Heart left ventricle (tissue), 16 donors: ENCODE measurements at places on chromosomes 2 and 18. TPM values are rescaled to one million over a fixed set of nuclear protein-coding genes. Genes with fewer than 3 reads are reported as not detected.

- H3K36me3 ChIP-seq = no peaks in the 10 kb centered on the region
- no peak overlapping the region for H3K4me3 ChIP-seq
- no peaks in the 10 kb centered on the region for H3K27me3 ChIP-seq
- DNase-seq = no peak
- no peak overlapping the region for H3K27ac ChIP-seq
- H3K4me1 ChIP-seq = peaks cover 6% of the 10 kb centered on the region
These were observed 370.9 kb upstream of the ZEB2 start for GRCh38 chr2:144890828-144891227.

- no peak for DNase-seq
- H3K27me3 ChIP-seq = peaks cover 6% of the 10 kb centered on the region
- no peak overlapping the region for H3K27ac ChIP-seq
- H3K4me1 ChIP-seq = peaks cover 2% of the 10 kb centered on the region
These were observed 14.2 kb upstream of the SPATA3 start for GRCh38 chr2:230981704-230982103.

GRCh38 chr18:52730972-52731619 is 391.1 kb downstream of the DCC start:
- H3K27ac ChIP-seq = no peak overlapping the region
- no peaks in the 10 kb centered on the region for H3K36me3 ChIP-seq

- no peak overlapping the region for H3K27ac ChIP-seq
- H3K4me3 ChIP-seq = no peak overlapping the region
- DNase-seq = no peak
- H3K27me3 ChIP-seq = no peaks in the 10 kb centered on the region
These were observed 277.3 kb downstream of the MBD5 start for GRCh38 chr2:148298196-148298595.

DNA sequence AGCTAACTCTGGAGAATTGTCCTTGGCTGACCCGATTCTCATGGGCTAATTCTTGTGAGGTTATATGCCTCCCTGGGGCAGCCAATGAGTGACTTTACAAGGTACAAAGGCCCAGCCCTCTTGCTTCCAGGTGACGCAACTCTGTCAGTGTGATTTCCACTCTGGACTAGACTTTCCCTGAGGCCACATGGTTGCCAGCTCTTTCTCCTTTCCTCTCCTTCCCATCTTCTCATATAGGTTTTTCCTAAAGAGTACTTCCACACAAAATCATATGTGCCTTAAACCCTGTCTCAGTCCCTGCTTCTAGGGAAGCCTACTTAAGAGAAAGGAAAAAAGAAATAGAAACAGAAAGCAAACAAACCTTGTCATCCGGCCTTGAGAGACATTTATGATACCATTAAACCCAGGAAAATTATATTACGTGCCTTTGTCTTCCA is 226.2 kb upstream of the ZSWIM2 start:
- no peaks in the 10 kb centered on the region for H3K36me3 ChIP-seq
- peaks cover 6% of the 10 kb centered on the region for H3K4me1 ChIP-seq
- peak; percentile 46 for DNase-seq
- peak overlapping the region; percentile 10 for H3K27ac ChIP-seq
- no peak overlapping the region for H3K4me3 ChIP-seq

GRCh38 chr2:239015901-239016675 is 168.2 kb downstream of the TWIST2 start:
- no peaks in the 10 kb centered on the region for H3K36me3 ChIP-seq
- H3K27me3 ChIP-seq = peaks cover 33% of the 10 kb centered on the region
- no peak for DNase-seq
- no peak overlapping the region for H3K4me3 ChIP-seq
- H3K27ac ChIP-seq = no peak overlapping the region
- H3K4me1 ChIP-seq = no peaks in the 10 kb centered on the region

GRCh38 chr2:54540194-54540593 is 84.1 kb downstream of the SPTBN1 start:
- DNase-seq = no peak
- no peak overlapping the region for H3K4me3 ChIP-seq
- peaks cover 54% of the 10 kb centered on the region for H3K36me3 ChIP-seq

LAMA1 gene
- 0.30 TPM for total RNA-seq

PROM2 gene
- 1.9 TPM for total RNA-seq

COL4A4 gene
- total RNA-seq = 5.2 TPM

EN1 gene
- total RNA-seq = not detected

ASPRV1 gene
- 0.30 TPM for total RNA-seq

MBOAT2 gene
- total RNA-seq = 25.8 TPM
